ENCODE measurements at places on chromosomes 5 and 9. TPM values are rescaled to one million over a fixed set of nuclear protein-coding genes. Genes with fewer than 3 reads are reported as not detected.

- DNase-seq, result no peak
Measured at GRCh38 chr9:77440057-77440456, 208.1 kb downstream of the GNA14 start.

DNA sequence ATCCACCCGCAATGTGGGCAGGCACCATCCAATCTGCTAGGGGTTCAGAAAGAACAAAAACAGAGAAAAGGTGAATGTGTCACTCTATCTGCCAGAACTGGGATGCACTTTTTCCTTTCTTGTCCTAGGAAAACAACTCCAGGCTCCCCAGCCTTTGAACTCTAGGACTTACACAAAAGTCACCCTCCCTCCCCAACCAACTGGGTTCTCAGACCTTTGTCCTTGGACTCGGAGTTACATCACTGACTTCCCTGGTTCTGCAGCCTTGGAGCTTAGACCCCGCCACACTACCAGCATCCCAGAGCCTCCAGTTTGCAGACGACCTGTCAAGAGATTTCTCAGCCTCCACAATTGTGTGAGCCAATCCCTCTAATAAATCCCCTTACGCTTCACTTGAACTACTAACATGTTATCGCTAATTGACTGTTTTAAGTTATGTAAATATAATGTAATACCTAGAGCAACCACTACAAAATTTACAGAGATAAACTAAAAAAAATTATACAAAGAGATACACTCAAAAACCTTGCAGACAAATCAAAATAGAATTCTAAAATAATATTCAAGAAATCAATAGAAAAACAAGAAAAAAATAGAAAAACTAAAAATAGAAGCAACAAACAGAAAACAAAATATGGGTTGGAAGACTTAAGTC is 5.3 kb upstream of the UBLCP1 start:
- no peak for DNase-seq

GRCh38 chr9:75197561-75197960 is 109.2 kb downstream of the OSTF1 start:
- no peak for DNase-seq

DNA sequence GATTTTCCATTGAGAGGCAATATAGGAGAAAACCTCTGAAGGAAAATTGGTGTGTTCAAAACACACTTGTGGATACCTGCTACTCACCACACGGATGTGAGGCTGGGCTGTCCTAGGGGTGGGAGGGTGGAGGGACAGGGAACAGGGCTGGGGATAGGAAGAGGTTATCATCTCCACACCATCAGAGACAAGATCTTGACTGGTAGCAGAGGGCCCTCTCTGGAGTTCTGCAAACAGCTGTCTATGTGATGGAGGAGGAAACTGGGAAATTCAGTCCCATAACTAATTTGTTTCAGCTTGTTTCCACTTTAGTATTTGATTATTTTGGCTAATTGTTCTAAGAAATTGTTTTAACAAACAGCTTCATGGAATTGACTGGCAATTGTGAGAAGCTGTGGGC is 91.6 kb upstream of the FSTL4 start:
- DNase-seq, result no peak

GRCh38 chr5:67095346-67096171 is 101.0 kb downstream of the CD180 start:
- DNase-seq, result no peak

DNA sequence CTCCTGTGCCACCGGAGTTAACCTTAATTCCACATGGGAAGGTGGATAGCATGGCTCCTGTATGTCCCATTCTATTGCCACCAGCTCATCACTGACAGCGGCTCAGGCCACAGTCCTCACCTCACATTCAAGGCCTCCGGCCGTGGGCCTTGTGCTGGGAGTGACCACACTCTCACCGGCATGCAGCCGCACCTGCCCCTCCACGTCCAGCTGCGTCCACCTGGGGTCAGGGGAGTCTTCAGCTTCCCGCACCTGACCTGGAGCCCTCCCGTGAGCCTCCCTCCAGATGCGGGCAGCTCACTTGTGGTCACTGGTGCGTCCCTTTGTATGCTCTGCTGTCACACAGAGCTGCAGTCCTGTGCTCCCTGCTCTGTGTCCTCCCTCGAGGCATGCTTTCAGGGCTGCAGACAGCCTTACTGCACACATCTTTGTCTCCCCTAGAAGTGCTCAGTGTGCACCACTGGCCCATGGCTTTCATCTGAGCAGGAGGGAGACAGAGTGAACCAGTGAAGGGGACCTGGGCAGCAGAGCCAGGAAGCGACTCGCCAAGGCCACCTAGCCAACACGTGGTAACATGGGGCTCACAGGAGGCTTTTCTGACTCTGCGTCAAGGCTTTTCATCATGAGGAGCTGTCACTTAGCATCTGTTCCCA is 210.1 kb downstream of the ERCC6L2 start:
- DNase-seq, result no peak

- DNase-seq, result no peak
Measured at GRCh38 chr9:17963498-17963897, 384.6 kb downstream of the SH3GL2 start.

GRCh38 chr5:40098313-40098712 is 581.4 kb upstream of the PTGER4 start:
- no peak for DNase-seq

DNA sequence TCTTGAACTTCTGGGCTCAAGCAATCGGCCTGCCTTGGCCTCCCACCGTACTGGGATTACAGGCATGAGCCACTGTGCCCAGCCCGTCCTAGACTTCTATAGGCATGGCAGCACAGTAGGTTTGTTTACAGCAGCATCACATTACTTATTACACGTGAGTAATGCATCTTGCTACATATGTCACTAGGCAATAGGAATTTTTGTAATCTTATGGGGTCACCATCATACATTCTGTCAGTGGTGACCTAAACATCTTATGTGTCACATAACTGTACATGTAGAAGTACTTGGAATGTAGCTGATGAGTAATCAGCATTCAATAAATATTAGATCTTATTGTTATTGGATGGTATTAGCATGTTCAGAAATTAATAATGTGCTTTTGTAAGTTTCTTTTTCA is 22.9 kb upstream of the ABCA1 start:
- DNase-seq, result no peak

DNA sequence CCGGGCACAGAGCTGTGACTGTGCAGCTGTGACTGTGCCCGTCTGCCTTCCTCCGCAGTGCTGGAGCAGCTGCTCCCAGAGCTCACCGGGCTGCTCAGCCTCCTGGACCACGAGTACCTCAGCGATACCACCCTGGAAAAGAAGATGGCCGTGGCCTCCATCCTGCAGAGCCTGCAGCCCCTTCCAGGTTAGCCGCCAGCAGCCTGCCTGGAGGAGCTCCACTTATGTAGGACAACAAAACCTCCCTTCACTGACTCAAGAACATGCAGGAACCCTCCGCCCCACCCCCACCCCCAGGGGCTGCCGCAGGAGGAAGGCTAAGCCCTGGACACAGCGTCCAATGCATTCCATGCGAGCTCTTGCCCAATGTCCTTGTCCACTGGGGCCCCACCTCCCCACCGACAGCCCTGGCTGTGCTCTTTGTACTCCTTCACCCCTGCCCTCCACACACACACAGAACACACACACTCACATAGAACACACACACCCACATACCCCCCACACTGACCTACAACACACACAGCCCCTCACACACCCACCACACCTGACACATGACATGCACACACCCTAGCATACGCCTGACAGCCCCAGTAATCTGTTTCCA is 27.9 kb downstream of the AFAP1L1 start:
- DNase-seq, result no peak

PKN3 gene
- 0.50 TPM for polyA plus RNA-seq

SLC1A3 gene
- 0.07 TPM for polyA plus RNA-seq

PRDM9 gene
- polyA plus RNA-seq, result not detected
